Cardiac septum (tissue), 1 donor: ENCODE measurements at places on chromosomes 13 and 19.
A peak's percentile ranks its signal among the peaks of the same experiment; 100 is the strongest.

DNA sequence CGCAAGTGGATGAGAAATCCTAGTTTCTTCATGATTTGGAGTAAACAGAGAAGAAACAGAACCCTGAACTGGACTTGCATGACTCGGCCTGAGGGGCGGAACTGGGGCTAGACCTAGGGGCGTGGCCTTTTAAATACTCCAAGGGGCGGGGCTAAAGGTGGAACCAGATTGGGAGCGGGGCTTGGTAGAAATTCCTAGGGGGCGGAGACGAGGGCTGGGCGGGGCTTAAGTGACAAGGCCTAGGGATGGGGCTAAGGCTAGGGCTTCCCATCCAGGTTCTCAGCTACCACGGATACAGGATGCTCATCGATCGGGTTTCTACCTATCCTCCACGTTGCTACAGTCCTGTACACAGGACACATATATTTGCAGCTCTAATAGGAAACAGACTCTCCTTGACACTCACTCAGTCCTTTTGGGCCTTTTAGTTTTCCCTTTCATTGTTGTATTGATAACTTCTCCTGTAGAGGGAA is 372 bp upstream of the ZNF699 start:
- DNase-seq, result peak; percentile 94

GRCh38 chr19:28468701-28469459 is 744.1 kb downstream of the UQCRFS1 start:
- DNase-seq, result no peak

GRCh38 chr19:55176076-55176475 is 4.0 kb downstream of the SYT5 start:
- DNase-seq, result no peak

DNA sequence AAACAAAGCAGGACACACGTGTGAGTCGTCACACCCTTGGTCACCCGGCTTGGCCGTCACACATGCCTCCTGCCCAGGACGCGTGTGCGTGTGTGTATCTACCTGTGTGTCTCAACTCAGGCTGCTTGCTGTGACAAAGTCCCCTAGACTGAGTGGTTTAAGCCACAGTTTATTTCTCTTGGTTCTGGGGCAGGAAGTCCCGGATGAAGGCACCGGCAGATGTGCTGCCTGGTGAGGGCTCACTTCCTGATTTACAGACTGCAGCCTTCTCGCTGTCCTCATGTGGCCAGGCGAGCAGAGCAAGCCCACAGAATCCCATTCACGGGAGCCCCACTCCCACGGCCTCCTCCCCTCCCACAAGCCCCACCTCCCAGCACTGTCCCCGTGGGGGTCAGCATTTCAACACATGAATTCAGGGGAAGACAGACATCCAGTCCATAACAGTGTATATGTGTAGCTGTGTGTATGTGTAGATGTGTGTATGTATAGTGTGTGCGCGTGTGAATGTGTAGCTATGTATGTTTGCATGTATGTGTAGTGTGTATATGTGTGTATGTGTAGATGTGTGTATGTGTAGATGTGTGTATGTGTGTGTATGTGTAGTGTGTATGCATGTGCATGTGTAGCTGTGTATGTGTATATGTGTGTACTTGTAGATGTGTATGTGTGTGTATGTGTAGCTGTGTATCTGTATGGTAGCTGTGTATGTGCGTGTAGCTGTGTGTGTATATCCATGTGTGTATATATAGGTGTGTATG is 51.5 kb downstream of the MCF2L start:
- DNase-seq, result no peak

DNA sequence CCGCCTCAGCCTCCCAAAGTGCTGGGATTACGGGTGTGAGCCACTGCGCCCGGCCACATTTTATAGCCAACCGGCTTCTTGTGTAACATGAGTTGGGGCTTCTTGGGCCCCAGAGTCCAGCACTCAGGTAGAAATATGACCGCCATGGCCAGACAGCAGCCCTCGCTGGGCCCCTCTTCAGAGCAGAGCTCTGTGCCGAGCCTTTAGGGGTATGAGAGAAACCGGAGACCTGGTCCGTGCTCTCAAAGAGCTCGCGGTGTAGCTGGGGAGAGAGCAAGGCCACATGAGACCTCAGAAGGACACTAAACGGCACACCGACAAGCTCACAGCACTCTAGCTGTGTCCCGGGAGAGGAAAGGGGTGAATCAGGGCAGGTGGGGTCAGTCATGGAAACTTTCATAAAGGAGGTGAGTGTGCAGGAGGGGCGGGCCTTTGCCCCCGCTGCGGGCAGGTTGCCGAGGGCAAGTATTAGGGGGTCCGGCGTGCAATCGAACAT is 15.8 kb downstream of the ACTN4 start:
- DNase-seq, result no peak

GRCh38 chr13:31761951-31762350 is 22.6 kb downstream of the RXFP2 start:
- no peak for DNase-seq

- no peak for DNase-seq
These were observed 392.6 kb downstream of the SLITRK5 start for GRCh38 chr13:88063741-88064140.

- no peak for DNase-seq
These were observed 26.4 kb upstream of the FAM216B start for GRCh38 chr13:42754801-42755510.

- DNase-seq, result peak; percentile 78
These were observed 47.9 kb downstream of the ACTN4 start for GRCh38 chr19:38695317-38695683.

- no peak for DNase-seq
These were observed 8.1 kb downstream of the PTGIR start for GRCh38 chr19:46616631-46617322.

- DNase-seq, result no peak
These were observed 7.4 kb upstream of the CEBPG start for GRCh38 chr19:33366127-33366526.

DNA sequence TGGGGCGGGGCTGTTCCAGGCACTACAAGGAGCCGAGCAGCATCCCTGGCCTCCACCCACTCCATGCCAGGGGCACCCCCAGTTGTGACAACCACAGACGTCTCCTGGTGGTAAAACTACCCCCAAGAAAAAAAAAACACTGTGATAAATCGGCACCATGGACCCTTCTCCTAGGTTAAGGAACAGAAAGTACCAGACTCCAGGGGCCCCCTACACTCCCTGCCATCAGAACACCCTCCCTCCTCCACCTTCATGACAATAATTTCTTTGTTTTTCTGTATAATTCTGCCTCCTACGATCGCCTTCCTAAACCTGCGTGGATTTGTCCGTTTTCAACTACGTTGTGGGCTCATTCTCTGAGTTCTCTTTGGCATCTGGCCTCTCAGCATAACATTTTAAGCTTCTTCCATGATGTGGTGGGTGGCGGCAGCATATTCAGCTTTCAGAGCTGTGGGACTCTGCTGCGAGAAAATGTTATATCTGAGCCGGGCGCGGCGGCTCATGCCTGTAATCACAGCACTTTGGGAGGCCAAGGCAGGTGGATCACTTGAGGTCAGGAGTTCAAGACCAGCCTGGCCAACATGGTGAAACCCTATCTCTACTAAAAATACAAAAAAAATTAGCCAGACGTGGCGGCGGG is 8.6 kb downstream of the TLE2 start:
- no peak for DNase-seq

DNA sequence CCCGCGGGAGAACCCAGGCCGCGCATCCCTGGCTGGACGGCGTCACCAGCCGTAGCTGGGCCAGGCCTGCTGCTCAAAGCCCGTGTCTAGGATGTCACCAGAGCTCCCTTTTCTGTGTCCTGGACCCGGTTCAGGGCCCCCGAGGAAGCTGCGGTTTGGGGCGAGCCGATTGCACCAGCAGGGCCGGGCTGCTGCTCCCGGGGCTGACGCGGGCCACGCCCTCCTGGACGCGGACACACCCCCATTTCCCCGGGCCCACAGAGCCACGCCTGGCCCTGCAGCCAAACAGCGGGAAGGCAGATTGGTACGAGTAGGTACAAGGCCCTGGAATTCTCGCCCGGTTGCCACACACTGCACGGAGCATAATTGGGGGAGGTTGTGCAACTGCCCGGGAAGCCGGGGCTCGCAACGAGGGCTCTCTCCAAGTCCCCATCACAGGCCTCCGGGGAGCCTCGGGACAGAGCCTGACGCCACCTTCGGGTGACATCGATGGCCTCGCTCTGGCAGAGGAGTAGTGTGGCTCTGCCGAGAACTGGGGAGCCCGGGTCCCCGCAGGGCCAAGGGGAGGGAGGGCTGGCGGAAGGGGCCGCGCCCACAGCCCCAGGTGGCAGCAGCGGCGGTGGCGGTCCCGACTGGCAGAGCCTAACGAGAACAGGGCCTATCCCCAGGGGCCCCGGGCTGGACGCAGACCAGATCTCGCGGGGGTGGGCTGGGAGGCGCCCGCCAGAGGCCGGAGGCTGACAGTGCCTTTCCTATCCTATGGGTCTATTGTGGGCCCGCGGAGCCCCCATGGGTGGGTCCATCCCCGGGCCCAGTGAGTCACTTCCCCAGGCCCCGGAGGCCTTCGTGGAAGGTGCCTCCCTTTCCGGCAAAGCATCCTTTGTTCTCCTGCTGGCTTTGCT is 23.5 kb downstream of the KCTD15 start:
- DNase-seq, result peak; percentile 92

GRCh38 chr19:33646306-33646705 is 24.6 kb downstream of the CHST8 start:
- DNase-seq, result no peak

DNA sequence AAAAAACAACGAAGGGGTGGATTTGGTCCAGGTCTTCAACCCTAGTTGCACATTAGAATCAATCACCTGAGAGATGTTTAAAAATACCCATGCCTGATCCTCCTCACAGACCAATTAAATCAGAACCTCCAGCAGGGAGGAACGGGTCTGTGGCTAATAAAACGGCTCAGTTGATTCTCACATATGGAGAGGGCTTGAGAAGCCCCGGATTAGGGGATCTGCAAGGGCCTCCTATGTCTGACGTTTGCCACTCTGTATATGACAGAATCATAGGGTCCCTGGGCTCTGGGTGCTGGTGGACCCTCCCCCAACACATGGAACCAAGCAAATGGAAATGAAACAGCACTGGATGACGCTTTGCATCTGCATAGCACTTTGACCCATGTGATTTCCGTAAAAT is 36.7 kb upstream of the C13orf42 start:
- DNase-seq, result no peak

DNA sequence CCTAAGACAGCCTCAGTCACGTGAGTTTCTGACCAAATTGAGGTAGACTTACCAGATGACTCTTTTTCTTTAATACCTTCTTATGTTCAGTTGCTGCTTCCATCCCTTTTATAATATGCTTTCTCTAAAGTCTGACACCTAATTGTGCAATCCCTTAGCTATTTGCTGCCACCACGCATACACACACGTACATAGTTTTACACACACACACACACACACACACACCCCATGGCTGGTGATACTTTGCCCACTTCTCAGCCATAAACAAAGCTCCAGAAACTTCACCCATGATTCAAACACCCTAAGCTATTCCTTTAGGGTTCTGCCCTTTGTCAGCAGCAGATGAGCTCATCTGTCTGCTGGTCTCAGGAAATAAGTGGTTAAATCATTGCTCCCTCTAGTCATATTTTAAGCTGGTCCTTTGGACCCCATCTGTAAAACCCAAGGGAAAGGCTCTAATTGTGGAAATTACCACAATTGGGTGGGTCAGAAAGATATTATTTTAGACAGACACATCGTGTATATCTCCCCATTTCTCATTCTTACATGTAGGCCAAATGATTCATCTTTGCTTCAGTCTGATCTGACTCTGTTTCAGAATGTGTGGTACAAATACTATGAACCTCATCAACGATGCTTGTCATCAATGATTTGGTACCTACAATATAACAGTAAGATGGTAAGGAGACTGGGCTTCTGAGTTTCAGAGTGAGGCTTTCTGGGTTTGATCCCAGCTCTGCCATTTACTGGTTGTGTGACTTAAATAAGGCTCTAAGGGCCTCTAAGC is 69.2 kb downstream of the NALCN start:
- no peak for DNase-seq

- DNase-seq, result peak; percentile 78
These were observed 105.2 kb downstream of the INSR start for GRCh38 chr19:7188698-7189629.

DNA sequence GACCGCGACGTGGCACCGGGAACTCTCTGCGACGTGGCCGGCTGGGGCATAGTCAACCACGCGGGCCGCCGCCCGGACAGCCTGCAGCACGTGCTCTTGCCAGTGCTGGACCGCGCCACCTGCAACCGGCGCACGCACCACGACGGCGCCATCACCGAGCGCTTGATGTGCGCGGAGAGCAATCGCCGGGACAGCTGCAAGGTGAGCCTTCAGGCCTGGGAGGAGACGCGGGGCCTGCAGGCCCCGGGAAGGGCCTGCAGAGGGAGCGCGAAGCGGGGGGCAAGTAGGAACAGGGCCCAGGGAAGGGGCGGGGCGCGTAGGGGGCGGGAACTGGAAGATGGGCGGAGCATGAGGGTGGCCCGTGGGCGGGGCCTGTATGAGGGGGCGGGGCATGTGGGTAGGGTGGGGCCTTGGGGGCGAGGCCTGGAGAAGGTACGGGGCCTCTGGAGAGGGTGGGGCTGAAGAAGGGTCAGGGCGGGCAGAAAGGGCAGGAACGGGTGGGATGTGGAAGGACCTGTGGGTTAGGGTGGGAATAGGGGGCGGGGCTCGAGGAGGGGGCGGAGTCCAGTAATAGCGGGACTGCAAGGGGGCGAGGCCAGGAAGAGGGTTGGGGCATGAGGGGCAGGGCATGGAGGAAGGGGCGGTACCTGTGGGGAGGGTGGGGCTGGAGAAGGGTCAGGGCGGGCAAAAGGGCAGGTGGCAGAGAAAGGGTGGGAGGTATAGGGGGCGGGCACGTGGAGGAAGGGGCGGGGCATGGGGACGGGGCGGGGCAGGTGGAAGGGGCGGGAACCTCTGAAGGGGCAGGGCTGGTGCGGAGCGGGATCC is 2.5 kb downstream of the CFD start:
- DNase-seq, result no peak

GRCh38 chr19:36113894-36114720 is 568 bp downstream of the POLR2I start:
- no peak for DNase-seq

DNA sequence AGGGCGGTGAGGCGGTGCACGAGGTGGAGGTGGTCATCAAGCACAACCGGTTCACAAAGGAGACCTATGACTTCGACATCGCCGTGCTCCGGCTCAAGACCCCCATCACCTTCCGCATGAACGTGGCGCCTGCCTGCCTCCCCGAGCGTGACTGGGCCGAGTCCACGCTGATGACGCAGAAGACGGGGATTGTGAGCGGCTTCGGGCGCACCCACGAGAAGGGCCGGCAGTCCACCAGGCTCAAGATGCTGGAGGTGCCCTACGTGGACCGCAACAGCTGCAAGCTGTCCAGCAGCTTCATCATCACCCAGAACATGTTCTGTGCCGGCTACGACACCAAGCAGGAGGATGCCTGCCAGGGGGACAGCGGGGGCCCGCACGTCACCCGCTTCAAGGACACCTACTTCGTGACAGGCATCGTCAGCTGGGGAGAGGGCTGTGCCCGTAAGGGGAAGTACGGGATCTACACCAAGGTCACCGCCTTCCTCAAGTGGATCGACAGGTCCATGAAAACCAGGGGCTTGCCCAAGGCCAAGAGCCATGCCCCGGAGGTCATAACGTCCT is 9.4 kb upstream of the PROZ start:
- DNase-seq, result peak; percentile 63

GRCh38 chr19:6278740-6279619 is 795 bp downstream of the MLLT1 start:
- DNase-seq, result no peak

- DNase-seq, result no peak
These were observed 42.2 kb upstream of the TSC22D1 start for GRCh38 chr13:44618326-44618725.
